ENCODE measurements at places on chromosomes 11 and 22. TPM values are rescaled to one million over a fixed set of nuclear protein-coding genes. Genes with fewer than 3 reads are reported as not detected.

Gene KRTAP5-10
- not detected for total RNA-seq

Gene LIF
- 0.54 TPM for total RNA-seq

Gene KCNQ1
- total RNA-seq = 33.4 TPM

Gene GPHA2
- not detected for total RNA-seq

Gene SYCE3
- not detected for total RNA-seq

Gene ISX
- total RNA-seq = not detected

DNA sequence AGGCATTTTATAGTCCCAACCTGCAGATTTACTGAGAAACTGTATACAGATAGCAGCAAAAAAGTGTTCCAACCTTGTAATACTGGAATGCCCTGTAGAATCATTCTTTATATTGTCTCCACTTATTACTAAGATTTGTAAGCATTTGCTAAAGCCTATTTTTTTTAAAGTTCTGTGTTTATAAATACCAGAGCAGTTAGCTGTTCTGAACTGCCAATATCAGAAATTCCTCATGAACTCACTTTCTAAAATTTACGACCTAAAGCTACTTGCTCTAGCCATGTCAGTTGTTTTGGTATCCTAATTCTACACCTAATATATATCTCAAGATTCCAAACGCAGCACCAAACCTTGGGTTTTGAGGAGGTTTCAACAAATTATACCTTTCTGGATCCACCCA lies 103.2 kb downstream of the C11orf65 start:
- no peak for DNase-seq

DNA sequence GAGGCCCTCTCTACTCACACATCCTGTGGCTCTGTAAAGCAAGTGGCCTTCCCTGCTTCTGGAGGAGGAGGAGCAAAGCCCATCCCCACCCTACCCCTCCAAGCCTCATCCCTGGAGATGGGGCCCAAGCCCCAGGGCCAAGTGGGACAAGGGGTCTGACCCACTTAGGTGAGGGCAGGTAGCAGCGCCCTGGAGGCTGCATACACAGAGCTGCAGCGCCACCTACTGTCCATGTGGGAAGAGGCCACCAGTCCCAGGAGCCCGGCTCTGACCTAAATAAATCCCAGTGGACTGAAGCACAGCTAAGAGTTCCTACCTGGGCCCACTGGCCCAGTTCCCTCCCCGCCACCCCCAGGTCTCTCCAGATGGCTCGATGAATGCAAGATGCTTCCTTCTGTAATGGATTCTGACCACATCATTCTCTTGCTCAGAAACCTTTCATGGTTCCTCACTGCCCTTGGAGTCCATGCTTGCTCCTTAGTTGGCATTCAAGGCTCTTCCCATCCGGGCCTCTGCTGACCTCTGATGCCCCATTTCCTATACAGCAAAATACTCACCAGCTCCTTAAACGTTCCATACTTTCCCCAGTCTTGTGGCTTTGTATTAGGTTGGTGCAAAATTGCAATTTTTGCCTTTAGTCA lies 62.1 kb downstream of the THAP12 start:
- DNase-seq = peak; percentile 88

DNA sequence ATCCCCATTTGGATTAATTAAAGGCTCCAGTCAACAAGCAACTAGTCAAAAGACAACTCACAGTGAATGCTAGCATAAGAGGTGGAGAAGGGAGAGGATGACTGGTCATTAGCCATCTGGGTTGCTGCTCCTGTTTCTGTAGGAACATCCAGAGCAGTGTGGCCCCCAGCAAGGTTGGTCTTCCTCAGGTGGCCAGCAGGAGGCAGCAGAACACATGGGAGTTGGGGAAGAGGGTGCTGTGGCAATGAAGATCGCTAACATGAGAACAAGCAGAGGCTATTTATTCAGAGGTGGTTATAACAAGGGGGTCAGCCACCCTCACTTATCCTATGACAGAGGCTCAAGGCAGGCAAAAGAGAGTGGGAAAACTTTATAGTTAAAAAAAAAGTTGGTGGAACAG lies 21.3 kb downstream of the IZUMO1R start:
- no peak for DNase-seq

GRCh38 chr11:17720796-17721171 lies 1.4 kb downstream of the MYOD1 start:
- DNase-seq = no peak

- DNase-seq = no peak
Observed at GRCh38 chr11:69947059-69947792, 128.0 kb upstream of the FGF3 start.

DNA sequence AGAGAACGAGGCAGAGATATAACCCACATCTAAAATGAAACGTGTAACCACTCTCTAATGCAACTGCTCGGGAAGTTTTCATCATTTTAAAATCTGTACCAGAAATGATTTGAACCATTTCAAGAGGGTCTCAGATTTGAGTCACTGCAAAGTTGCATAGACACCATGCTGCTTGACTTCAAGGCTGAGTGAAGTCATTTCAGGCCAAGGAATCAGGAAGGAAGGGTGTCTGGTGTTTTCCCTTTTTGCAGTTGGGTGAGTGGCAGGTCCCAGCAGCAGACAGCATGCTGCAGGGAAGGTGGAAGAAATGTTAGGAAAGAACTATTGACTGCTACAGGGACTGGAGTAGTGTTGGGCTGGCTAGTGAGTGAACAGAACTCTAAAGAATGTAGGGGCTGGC lies 16.5 kb downstream of the TANGO2 start:
- DNase-seq = no peak

GRCh38 chr11:126011265-126011664 lies 51.4 kb downstream of the CDON start:
- no peak for DNase-seq

GRCh38 chr11:26839911-26840698 lies 118.2 kb upstream of the SLC5A12 start:
- DNase-seq = no peak

GRCh38 chr22:43490311-43490710 lies 78.5 kb downstream of the MPPED1 start:
- no peak for DNase-seq

GRCh38 chr22:23772649-23773473 lies at the start of gene MMP11:
Gene MMP11 (plus strand): TSS chr22:23772849. CDS start chr22:23772871, 22 bp downstream.
- DNase-seq = peak; percentile 80

- DNase-seq = no peak
Observed at GRCh38 chr11:27107548-27107947, 66.9 kb downstream of the BBOX1 start.

- no peak for DNase-seq
Observed at GRCh38 chr11:128279866-128280265, 307.5 kb downstream of the ETS1 start.

GRCh38 chr11:27777033-27777432 lies 76.8 kb upstream of the BDNF start:
- DNase-seq = no peak

DNA sequence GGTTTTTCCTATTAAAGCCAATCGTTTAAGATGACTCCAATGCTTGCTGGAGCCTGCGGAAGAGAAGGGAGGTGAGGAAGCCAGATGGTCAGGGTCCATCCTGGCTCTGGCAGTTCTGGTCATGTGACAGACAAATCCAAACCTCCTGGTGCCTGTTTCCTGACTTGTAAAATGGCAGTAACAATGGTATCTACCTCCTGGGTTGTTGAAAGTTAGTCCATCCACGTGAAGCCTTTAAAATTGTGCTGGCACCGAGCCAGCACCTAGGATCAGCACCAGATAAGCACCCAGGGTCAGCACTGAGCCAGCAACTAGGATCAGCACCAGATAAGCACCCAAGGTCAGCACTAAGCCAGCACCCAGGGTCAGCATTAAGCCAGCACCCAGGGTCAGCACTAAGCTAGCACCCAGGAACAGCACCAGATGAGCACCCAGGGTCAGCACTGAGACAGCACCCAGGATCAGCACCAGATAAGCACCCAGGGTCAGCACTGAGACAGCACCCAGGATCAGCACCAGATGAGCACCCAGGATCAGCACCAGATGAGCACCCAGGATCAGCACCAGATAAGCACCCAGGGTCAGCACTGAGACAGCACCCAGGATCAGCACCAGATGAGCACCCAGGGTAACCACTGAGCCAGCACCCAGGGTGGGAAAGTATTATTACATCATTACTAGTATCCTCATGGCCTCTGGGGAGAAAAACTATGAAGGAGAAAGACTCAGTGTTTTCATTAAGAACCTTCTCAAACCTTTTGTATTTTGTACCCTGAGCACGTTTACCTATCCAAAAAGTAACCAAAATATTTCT lies 17.2 kb downstream of the KIAA0930 start:
- DNase-seq = no peak

DNA sequence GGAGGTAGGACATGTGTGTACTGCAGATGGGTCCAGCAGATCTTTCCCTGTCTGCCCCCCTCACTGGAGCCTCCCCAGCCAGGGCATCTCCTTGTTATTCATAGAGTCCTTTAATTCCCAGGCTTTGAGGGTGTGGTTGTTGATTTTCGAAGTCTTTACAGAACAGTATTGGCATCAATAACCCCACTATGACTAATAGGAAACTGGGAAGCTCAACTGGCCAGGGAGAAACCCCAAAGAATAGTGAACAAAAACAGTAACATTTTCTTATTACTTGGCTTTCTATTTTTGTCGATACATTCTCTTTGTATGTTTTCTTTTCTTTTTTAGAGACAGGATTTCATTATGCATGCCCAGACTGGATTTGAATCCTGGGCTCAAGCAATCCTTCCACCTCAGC lies 57.9 kb downstream of the NF2 start:
- DNase-seq = no peak

DNA sequence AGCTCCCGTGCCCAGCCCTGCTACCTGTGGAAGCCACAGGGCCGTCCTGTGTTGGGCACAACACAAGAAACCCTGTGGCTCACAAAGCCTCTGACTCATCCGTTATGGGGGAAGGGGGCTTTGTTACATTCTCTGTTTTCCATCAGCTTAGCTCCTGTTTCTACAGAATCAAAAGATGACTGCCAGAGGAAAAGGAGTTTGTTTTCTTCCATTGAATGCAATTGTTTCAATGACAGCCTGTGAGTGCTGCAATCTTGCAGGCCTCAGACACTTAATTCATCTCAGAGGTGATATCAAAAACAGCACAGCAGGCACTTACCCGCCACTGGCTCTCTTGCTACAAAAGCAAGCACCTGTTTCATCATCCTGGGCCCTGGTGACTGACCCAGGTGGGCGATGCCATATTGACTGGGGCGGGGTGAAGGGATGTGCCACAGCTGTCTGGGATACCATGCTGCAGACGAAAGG lies 194.3 kb downstream of the OPCML start:
- no peak for DNase-seq

- no peak for DNase-seq
Observed at GRCh38 chr11:61918251-61918937, 1.0 kb upstream of the RAB3IL1 start.

DNA sequence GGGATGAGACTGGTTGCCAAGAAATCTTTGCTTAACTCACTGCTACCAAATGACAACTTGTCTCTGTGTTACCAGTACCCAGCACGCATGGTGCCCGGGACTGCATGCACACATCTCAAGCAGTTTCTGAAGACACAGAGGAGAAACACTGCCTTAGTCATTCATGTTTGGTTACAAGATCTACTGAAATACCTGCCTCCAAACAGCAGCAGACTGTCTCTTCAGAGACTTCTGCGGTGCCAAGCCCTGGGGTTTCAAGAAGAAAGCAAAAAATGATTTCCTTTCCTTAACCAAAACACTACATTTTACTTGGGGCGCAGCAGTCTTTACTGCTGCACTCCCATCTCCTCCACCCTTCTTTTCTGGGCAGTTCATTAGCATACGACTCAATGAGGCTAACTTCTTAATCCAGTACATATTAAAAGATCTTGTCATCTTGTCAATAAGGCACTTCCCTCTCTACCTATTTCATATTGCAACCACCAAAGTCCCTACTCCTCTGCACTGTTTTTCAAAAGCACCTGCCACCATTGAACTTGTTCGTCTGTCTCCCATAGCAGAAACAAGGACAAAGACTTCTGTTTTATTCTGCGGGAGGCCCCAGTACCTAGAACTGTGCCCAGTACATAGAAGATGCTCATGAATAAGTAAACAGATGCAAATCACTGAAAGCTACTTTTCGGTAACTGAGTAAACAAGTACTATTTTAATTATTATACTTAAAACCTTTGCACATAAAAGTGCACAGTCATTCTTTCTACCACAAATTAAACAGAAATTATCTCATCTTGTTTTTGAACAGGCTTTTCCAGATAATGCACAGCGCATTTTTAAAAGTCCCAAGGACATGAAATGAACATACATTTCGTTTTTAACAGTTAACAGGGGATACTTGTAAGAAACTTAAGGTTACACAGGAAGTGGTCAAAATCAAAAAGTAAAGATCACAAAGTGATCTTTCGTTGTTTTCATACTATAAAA lies 4.0 kb downstream of the NAP1L4 start:
- no peak for DNase-seq

DNA sequence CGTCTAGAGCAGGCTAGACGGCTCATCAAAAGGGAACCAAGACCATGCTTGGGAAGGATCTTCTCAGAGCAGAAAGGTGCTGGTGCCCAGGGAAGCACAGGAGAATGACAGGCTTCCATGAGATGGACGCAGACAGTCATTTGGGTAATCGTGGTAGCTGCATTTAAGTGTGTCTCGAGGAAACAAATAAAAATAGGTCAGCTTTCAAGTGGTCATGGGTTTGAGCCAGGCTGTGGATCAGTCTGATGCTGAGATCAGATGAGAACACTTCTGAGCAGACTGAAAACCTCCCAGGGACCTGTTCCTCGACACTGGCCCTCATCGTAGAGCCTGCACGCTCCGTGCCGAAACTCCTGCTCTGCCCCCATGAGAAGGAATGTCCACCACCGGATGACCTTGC lies 4.7 kb downstream of the CARS1 start:
- DNase-seq = no peak

All from Right ventricle myocardium superior (tissue), 1 donor.